ENCODE measurements at places on chromosomes 1 and 21.

DNA sequence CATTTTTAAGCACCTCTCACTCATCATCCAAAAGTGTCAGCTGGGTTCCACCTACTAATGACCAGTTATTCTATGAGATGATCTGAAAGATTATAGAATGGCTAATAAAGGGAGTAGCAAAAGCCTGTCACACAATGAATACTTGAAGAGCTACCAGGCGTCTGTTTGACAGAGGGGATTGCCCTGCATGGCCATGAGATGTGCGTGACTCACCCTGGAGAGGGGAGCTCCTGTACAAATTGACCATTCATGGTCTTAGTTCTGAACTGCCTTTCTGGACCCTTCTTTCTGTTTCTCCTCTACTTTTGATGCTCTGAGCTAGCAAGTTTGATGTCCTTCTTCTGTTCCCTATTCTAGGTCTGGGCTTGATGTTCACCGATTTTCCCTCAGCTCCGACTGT is 85.2 kb upstream of the ABCD3 start:
- no peak for DNase-seq

DNA sequence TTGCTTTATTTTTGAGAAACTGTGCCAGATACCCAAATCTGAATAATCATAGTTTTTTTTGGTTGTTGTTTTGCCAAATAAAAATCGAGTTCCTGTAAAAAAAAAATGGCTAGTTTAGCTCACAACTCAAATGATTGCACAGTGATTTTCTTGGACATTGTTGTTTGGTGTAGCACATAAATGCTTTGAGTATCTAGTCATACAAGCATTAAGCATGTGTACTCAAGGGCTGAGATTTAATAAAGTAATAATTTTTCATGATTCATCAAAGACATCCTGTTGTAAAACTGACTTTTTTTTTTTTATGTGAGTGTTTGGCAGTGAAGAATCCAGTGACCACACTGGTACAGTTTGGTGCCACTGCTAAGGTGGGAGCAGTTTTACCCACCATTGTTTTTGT is 18.8 kb downstream of the ITSN1 start:
- DNase-seq: no peak

- no peak for DNase-seq
These were observed 1157.2 kb upstream of the ADGRL4 start for GRCh38 chr1:80163686-80164085.

GRCh38 chr1:243950166-243950565 is 100.1 kb upstream of the AKT3 start:
- DNase-seq: no peak

- DNase-seq: peak; percentile 87
These were observed 19.9 kb upstream of the IFNGR2 start for GRCh38 chr21:33383056-33383888.

DNA sequence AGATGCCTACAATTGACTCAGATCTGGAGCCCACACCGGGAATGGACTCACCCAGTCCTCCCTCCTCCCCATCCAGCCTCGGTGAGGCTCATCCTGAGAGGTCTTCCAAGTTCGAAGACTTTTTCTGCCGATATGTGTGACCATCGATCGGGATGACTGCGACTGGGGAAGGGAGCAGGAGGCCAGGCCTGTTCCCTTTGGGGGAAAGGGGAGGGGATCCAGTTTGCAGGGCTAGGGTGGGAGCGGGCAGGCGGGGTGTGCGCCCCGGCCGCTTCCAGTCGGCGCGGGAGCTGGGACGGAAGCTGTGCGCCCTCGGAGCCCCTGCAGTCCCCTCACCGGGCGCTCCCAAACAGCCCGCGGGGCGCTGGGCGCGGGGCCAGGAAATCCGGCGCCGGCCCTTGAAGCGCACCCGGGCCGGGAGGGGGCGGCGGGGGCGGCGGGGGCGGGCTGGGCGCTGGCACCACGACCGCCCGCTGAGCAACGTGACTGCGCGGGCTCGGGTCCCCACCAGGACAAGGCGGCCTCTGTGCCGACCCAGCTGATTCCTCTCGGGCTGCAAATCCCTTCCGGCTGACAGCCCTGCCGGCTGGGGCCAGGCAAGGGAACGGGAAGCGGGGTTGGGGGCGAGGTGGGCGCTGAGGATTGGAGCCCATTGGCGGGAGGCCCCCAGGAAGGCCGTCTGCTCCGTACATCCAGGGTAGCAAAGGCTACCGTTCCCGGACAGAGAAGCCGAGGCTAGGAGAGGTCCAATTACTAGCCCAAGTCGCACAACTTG is 103.9 kb downstream of the EBNA1BP2 start:
- peak; percentile 21 for DNase-seq
